Ureter (tissue), 1 donor: ENCODE measurements at places on chromosomes 2 and 18. TPM values are rescaled to one million over a fixed set of nuclear protein-coding genes. Genes with fewer than 3 reads are reported as not detected.

The CCDC74B gene
- total RNA-seq = 1.7 TPM

- DNase-seq = no peak
These were observed 265.4 kb downstream of the DCDC2C start for GRCh38 chr2:3968736-3969135.

DNA sequence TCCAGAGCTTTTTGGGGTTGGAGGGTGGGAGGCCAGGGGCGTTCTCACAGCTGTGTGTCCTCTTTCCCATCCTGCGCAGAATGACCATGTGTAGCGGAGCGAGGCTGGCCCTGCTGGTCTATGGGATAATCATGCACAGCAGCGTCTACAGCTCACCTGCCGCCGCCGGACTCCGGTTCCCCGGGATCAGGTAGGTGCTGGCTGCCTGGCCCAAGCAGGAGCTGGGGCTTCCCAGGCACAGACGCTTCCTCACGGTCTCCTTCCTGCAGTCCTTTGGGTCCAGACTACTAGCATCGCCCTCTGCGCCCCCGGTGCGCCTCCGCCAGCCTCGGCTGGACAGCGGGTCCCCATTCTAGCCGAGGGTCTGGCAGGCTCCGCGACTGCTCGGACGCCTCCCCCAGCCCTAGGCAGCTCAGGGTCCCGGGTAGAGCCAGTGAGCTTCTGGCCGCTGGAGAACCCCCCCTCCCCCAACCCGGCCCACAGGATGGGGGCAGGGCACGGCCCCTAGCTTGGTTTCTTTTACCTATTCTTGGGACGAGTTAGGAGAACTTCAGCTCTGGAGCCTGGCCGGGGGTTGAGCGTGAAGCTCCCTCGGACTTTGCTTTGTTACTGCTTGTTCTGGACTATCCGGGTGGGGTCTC lies 756 bp downstream of the ADCYAP1 start:
- no peak for DNase-seq

The EN1 gene
- total RNA-seq = not detected

- peak; percentile 60 for DNase-seq
These were observed 62.1 kb upstream of the ACKR3 start for GRCh38 chr2:236507393-236508085.

DNA sequence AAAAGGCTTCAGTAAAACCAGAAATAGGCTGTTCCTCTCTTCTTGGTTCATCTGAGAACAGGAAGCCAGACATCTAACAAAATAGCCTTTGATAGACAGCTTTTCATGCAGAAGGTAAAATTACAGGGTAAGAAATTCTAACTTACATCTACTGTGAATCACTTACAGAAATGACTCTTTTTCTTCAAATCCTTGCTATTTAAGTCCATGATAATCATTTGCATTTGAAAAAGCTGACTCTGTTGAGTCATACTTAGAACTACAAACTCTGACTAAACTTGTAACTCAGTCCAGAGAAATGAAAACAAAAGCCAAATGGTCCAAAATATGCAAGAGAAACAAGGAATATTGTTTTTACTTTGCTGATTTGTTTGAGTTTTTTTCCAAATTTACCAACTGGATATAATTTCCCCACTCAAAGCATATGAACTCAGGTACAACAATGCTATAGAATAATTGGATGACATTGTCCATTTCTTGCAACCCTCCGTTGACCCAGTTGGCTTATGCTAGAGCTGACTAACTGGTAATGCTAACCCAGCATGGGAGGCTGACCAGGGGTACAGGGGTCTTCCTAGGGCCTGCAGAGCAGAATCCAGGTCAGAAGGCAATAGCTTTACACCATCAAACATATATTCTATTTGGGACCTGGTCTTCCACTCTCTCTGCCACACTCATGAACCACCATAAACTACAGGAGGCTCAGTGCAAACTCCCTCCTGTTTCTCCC lies 18.8 kb upstream of the MREG start:
- DNase-seq = no peak

The AFG3L2 gene
- total RNA-seq = 59.0 TPM

- no peak for DNase-seq
These were observed 69.3 kb downstream of the NRP2 start for GRCh38 chr2:205751569-205752031.

- no peak for DNase-seq
These were observed 104.9 kb downstream of the VWA3B start for GRCh38 chr2:98191883-98192282.

GRCh38 chr2:238095143-238095542 lies 5.0 kb upstream of the ESPNL start:
- DNase-seq = no peak

The FAM228A gene
- 1.2 TPM for total RNA-seq

DNA sequence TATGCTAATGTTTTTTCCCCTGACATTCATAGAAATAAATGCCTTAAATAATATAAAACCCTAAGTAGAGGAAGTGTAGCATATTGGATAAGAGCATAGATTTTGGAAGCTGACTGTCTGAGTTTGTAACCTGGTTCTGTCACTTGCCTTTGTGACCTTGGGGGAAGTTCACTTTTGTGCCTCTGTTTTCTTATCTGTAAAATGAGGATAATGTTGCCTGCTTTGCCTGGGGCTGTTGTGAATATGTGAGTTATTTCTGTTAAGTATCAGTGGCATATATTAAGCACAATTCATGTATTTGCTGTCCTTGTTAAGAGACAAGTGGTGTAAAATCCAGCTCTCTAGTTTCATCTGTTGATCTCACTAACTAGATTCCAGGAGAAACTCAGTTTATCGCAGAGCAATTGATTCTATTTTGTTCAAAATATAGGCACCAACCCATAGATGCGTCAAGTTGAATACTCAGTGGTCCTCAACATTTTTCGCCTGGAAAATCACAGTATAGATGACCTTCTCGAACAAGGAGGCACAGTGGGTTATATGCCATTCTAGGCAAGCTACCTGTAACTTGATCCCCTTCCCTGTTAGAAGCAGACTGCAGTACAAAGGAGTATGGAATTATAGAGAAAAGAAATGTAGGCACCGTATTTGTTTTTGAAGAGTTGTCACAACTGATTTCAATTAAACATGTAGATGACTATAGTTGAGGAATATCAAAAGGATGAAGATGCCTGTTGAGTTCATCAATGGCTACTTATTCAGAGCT lies 67.0 kb downstream of the SOCS6 start:
- no peak for DNase-seq

- DNase-seq = no peak
These were observed 48.8 kb downstream of the SPP2 start for GRCh38 chr2:234099266-234099665.

The CD207 gene
- total RNA-seq = 1.3 TPM

DNA sequence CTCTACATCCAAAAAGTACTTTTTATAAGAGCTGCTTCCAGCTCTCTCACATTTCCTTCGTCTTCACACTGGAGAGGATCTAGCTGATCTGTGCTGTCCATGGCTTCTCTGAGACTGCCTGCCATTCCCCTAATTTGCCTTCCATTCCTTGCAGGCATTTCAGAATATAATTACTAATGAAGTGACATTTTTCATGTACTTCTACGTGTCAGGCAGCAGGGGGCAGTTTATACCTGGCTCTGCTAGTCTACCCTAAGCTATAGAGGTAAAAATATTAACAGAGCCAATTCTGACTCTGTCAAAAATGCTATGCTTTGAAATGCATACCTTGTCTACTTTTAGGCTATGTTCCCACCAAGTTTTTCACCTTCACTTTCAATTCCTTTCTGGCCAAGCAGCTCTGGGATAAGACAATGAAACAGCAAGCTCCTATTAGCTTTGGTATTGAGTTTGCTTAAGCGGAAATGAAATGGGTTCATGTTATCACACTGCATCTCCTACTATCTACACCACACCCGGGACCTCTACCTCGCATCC lies 81.9 kb downstream of the MEP1B start:
- no peak for DNase-seq

The CAPN13 gene
- 67.4 TPM for total RNA-seq

DNA sequence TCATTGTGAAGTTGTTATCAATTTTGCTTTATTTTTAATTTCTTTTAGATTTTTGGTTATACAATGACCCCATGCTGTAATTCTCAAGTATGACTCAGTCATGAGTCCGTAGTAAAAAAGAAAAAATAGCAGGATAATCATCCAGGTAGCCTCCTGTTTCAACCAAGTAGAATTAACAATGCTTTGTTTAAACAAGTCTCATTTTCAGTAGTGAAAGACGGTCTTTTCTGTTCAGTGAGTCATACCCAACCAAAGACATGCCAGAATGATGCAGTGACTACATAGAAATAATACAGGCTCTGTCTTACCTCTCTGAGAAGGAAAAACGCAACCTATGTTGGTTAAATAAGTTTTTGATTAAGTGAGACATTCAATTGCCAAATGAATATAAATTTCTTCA lies 67.8 kb upstream of the DSC1 start:
- DNase-seq = no peak

DNA sequence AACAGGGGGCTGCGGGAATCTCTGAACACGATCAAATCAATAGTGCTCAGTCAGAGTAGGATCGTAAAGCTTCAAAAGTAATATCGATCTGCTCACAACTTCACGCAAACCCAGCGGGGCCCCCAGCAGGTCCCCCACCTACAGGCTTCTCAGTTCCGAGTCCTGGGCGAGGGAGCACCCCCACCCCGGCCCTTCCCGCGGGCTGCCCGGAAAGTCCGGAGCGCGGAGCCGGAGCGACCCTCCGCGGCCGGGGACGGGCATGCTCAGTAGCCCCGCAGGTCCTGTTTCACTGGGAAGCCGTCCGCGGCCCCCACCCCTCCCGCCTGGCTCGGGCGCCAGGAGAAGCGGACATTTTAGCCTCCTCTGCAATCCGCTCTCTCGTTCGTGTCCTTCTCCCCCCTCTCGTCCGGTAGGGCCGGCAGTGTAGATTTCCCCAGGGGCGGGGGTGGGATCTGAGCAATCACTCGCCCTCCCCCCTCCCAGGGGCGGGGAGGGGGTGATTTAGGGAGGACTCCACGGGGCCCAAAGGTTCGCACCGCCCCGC lies 3.3 kb upstream of the SPRED2 start:
- DNase-seq = peak; percentile 87

DNA sequence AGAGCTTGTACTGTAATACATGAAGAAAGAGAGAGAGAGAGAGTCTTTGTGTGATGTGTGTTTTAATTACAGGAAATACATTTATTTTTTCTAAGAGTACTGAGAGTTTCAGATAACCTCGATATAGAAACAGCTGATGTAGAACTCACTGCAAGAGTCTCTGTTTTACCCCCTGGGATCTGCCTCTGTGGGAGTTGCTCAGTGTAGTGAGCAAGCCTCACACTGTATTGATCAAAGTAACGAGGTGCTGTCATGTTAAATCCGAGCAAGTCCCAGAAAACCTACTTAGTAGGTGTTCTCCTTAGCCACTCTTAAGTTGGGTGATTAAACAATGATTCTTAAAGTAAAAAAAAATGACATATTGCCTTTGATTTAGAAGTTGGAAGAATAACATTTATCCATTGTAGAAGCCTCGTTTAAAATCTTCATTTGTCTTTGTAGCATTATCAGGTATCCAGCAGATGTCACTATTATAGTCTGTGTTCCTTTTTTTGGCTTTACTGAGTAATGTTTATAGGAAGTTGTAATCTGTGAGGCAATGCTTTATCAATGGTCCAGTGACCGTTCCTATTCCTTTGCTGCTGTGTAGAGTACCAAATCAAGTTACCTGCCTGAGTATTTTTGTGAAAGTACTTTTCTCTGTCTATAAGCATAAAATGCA lies 219.0 kb downstream of the MYO3B start:
- no peak for DNase-seq

DNA sequence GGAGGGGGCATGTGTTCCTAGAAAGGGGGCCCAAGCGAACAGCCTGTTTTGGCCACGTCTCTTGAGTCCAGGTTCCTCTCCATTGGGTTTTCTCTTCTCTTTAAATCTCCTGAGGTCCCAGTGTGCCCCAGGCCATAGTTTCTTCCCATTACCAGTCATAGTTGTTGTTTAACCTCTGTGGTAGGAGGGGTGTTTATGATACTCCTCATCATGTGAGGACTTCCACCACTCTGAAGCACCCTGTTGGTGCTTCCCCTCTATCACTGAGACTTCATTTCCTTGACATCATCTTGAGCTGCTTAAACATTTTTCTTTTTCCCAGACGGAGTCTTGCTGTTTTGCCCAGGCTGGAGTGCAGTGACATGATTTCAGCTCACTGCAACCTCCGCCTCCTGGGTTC lies 45.9 kb downstream of the WIPF1 start:
- no peak for DNase-seq

The CNRIP1 gene
- total RNA-seq = 16.2 TPM

DNA sequence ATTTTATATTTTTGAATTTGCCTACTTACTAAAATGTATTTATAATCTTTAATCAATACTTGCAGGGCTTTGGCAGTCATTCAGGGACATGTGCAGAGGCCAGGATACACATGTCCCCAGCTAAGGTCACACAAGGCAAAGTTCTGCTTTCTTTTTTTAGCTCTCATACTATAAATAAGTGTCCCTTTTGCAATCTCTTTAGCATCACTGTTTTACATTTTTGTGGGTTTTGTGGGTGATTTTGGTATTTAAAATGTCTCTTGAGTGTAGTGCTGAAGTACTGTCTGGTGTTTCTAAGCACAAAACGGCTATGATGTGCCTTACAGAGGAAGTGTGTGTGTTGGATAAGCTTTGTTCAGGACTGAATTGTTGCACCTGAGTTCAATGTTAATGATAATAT lies 309.0 kb upstream of the GULP1 start:
- DNase-seq = no peak

The SFT2D3 gene
- 7.3 TPM for total RNA-seq

DNA sequence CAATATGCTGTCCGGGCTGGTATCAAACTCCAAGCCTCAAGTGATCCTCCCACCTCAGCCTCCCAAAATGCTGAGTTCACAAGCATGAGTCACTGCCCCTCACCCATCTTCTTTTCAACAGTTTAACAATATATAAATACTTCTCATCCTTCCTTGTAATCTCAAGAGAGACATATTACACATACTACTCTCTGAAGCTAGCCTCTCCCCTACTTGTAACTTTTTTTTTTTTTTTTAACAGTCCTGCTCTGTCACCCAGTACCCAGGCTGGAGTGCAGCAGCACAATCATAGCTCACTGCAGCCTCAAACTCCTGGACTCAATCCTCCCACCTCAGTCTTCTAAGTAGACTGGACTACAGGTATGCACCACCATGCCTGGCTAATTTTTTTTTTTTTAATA lies 5.7 kb downstream of the GFPT1 start:
- DNase-seq = no peak

DNA sequence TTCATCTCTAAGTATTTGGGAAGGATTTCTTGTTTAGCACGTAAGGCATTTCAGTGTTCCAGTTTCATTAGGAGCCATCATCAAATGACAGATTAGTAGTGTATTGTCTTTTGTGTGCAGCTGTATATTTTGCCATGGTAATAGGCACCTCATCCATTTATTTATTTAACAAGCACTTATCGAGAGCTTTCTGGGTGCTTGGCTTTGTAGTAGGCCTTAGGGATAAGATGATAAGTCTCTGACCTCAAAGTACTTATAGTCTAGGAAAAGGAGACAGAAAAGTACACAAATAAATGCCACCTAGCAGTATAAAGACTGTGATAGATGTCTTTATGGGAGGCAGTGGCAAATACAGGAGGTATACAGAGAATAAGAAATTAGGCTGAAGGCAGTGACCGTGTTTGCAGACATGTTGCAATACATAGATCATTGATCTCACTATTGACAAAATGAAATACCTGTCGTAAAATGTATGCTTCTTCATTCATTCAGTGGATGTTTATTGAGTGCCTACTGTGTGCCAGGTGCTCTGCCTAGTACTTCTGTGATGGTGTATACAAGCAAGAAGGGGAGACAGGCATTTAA lies 265.9 kb downstream of the SETBP1 start:
- DNase-seq = no peak
